H9 (cell line): ENCODE measurements at places on chromosomes 12 and 14. TPM values are rescaled to one million over a fixed set of nuclear protein-coding genes. Genes with fewer than 3 reads are reported as not detected.

- peaks cover 55% of the 10 kb centered on the region for H3K27me3 ChIP-seq
- H3K4me1 ChIP-seq, result no peaks in the 10 kb centered on the region; the same call in 1 of the 2 replicates
- no peaks in the 10 kb centered on the region for H3K36me3 ChIP-seq
- H3K27ac ChIP-seq, result no peak overlapping the region
- no peak for DNase-seq
- H3K4me3 ChIP-seq, result no peak overlapping the region; the same call in 2 of the 3 replicates
Observed at GRCh38 chr12:132375747-132376463, 46.5 kb upstream of the GALNT9 start.

GRCh38 chr12:70267550-70267949 lies 24.3 kb downstream of the CNOT2 start:
- H3K4me1 ChIP-seq, result peaks cover 2% of the 10 kb centered on the region; the same call in 1 of the 2 replicates
- no peaks in the 10 kb centered on the region for H3K36me3 ChIP-seq
- DNase-seq, result no peak
- H3K27ac ChIP-seq, result no peak overlapping the region
- no peaks in the 10 kb centered on the region for H3K27me3 ChIP-seq

DNA sequence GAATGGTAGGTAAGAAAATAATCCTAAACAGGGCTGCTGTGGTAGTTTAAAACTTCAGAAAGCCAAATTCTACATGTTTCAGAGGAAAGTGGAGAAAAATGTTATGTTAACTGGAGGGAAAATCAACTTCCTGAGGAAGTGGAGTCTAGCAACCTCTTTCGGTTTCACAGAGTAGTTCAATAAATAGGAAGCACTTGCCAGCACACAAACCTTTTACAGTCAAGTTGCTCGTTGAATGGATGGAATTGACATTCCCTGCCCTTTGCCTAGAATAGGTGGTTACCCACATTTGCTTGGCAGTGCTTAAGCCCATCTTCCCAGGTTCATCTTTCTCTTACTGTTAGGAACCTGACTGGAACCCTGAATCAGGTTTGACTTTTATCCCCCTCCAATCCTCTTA lies 15.9 kb downstream of the ANKRD13A start:
- H3K4me3 ChIP-seq, result no peak overlapping the region; the same call in 2 of the 3 replicates
- no peak overlapping the region for H3K27ac ChIP-seq
- DNase-seq, result no peak
- no peaks in the 10 kb centered on the region for H3K27me3 ChIP-seq

DNA sequence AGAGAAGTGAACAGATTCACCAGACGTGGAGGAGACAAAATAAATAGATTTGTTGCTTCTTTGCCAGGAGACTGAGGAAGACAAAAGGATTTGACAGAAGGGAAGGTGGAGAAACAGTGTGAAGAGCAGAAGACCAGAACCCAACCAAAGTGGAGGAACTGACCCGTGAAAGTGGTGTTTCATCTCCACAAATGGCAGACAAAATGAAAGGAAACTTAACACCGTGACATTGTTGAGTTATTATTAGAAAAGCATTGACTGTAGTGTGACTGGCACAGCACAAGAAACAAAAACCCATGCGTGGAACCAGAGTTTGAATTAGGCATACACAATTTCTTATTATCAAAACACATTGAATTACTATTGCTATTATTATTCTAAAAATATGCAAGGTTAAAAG lies 518.1 kb downstream of the TMEM121 start:
- no peak overlapping the region for H3K27ac ChIP-seq
- peaks cover 5% of the 10 kb centered on the region for H3K36me3 ChIP-seq

DNA sequence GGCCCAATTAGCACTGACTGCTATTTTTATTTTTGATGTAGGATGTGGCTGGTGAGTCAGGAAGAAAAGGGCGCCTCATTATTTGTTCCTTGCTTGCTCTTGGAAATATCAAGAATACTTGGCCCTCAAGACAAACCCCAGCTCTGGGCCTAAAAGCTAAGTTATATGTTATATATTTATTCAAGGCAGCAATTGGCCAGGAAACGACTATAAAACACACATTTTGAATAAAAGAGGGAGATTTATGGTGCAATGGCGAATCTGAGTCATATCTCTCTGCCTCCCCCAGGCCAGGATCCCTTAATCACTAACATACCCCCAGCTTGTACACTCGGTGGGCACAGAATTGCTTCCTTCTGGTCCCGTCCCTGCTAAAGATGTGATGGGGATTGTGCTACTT lies 63.3 kb downstream of the TBX5 start:
- DNase-seq, result no peak
- peaks cover 6% of the 10 kb centered on the region; the same call in 1 of the 2 replicates for H3K4me1 ChIP-seq
- H3K36me3 ChIP-seq, result peaks cover 5% of the 10 kb centered on the region; the same call in 1 of the 2 replicates
- no peak overlapping the region for H3K27ac ChIP-seq
- H3K4me3 ChIP-seq, result no peak overlapping the region
- no peaks in the 10 kb centered on the region for H3K27me3 ChIP-seq

DNA sequence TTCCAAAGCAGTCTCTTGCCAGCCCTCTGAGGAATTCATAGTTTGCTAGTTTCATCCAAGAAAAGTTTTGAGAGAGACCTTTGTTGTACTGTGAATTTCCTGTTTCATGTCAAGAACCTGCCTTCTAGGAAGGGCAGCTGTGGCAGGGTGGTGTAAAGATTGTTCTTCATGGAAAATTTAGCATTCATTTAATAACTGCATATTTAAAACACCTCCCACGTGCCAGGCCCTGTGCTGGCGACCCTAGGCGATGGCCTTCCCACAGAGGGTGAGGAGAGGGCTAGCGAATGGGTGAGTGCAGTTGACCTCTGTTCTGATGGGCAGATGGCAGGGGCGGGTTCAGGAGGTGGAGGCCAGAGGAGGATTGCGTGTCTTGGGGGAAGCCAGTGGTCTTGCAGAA lies 43.2 kb downstream of the MLXIP start:
- H3K4me3 ChIP-seq, result no peak overlapping the region
- no peak overlapping the region for H3K27ac ChIP-seq
- no peak for DNase-seq

- no peak overlapping the region for H3K27ac ChIP-seq
- H3K4me1 ChIP-seq, result no peaks in the 10 kb centered on the region
- H3K27me3 ChIP-seq, result no peaks in the 10 kb centered on the region
- no peak overlapping the region for H3K4me3 ChIP-seq
- DNase-seq, result no peak
Observed at GRCh38 chr12:78120306-78120705, 289.6 kb downstream of the NAV3 start.

DNA sequence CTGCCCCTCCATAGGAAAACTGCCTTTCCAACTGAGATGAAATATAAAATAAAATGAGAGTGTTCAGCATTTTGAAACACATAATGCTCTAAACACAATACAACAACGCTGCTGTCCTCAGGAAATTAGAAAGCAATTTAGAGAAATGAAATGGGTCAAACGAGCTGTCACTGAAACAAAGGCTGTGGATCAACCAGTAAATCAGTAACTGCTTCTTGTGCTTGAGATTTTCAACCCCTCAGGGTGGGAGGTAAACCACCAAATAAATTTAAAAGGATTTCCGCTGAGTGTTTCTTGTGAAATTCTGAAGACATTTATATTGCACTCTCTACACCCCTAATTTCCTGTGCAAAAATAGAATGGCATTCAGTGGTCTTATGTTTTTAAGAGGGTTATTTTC lies 657.1 kb upstream of the SEL1L start:
- no peaks in the 10 kb centered on the region for H3K27me3 ChIP-seq
- H3K4me3 ChIP-seq, result no peak overlapping the region
- H3K4me1 ChIP-seq, result no peaks in the 10 kb centered on the region
- H3K36me3 ChIP-seq, result no peaks in the 10 kb centered on the region; the same call in 2 of the 3 replicates
- no peak for DNase-seq

DNA sequence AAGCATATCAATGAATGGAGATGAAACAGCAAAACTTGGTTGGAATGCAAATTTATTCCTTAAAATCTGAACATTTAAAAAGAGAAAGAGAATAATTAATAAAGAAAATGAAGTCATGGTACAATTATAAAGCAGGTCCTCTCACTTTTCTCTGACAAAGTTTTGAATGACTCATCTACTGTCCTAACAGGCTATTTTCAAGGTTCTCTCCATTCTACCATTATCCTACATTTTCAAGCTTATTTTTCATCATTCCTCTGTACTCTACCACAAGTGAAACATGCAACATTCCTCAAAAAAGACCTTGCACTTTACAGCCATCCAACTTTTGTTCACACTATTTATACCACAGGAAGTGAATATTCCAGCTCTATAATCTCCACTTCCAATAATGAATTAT lies 36.9 kb upstream of the AP4S1 start:
- no peaks in the 10 kb centered on the region for H3K36me3 ChIP-seq
- H3K4me1 ChIP-seq, result no peaks in the 10 kb centered on the region; the same call in 1 of the 2 replicates
- H3K27ac ChIP-seq, result no peak overlapping the region

DNA sequence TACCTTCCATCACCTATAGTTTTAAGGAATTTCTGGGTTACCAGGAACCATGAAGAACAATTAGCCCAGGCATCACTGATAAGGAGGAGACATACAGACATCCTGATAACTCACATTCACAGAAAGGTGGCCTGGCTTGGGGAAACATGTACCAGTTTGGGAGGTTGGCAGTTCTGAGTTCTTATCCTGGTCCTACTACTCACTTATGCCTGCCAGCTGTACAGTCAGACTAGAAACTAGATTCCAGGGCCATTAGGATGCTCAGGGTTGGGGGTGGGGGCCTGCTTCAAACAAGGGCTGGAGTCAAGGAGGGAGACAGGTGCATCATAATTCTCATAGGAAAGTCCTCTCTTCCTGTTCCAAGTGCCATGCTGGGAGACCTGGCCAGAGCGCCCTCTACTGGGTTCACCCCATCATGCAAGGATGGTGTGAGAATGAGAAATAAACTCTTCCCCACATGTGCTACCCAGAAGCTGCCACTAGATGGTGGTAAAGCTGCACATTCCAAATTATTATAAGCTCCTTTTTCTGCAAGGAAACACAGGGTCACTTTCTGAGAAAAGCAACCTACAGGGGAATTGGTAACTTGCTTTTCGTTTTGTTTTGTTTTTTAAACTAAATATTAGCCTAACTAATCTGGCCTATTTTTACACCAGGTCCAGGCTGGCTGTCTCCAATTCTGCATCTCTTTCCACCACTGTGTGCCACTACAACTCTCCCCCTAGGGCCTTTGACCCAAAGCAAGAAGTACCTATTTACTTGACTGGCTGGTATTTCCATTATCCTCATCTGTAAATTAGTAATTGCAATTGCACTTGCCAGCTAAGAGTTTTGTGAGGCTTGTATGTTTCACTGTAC lies 14.5 kb downstream of the OAS2 start:
- DNase-seq, result peak; percentile 80
- no peaks in the 10 kb centered on the region for H3K4me1 ChIP-seq
- H3K27ac ChIP-seq, result no peak overlapping the region
- peaks cover 5% of the 10 kb centered on the region; the same call in 1 of the 2 replicates for H3K36me3 ChIP-seq

DNA sequence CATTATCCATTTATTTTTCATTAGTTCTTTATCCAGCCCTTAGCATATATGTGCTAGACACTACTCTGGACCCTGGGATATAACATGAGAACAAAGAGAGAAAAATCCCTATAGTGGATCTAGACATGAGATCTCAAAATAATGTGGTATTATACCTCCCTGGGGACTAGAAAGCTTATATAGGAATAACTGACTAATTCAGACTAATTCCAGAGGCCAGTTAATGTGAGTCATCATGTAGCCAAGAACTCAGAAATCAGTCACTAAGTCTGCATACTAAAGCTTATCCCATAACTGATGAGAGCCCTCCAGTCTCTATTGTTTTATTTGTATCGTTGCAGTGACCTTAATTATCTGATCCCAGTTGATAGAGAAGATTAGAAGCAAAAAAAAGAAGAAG lies 267.1 kb upstream of the RGS6 start:
- H3K4me1 ChIP-seq, result peaks cover 3% of the 10 kb centered on the region; the same call in 1 of the 2 replicates
- H3K36me3 ChIP-seq, result no peaks in the 10 kb centered on the region; the same call in 2 of the 3 replicates
- H3K27ac ChIP-seq, result no peak overlapping the region
- no peak for DNase-seq

DNA sequence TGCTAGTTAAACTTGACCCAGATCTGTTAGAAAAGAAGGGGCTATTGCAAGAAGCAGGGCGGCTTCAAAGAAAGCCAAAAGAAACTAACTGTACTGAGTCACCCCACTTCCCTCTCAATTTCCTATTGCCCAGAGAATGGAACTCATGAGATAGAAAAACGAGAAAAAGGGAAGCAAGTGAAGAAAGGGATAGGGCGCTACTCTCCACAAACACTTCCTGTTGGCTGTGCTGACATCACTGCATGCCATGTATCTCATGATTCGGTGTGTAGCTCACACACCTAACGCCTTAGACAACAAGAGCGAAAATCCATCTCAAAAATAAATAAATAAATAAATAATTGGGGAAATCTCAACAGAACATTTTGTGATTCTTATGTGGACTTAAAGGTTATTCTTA lies 13.0 kb upstream of the P2RX4 start:
- H3K27ac ChIP-seq, result no peak overlapping the region
- H3K4me1 ChIP-seq, result no peaks in the 10 kb centered on the region
- no peaks in the 10 kb centered on the region for H3K27me3 ChIP-seq
- no peak overlapping the region for H3K4me3 ChIP-seq
- DNase-seq, result no peak

DNA sequence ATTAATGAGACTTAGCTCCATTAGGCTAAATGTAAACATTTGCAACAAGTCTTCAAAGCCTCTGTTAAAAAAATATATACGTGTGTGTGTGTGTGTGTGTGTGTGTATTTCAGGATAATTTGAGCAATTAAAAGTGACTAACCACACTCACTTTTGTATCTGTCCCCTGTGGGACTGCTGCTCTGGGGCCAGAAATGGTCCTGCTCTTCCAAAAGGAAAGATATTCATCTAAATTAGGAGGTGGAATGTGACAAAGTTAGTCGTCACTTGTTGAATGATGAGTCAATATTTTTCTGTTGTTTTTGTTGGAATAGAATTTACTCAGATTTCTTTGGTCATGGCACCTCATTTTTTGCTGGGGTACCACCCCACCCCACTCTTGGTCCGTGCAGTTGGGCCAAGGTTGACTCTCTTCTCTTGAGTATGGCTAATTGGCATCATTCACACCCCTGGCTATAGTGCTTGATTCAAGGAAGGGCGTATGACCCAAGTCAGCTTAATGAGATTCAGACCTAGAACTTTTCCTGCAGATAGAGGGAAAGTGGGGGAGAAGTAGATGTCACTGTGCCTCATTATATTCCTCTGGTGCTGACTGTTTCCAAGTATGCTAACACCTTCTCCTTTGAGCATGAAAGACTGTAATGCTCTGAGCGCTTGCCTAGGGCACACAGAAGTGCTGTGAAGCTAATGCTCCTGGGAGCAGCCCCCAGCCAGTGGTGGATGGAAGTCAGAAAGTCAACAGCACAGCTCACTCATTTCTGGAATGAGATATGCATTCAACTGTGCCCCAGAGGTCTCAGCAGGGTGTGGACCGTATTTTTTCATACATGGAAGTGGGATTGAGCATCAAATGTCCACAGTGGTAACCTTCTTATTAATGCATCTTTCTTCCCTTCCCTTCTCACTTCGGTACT lies 577.0 kb upstream of the TBX3 start:
- H3K27me3 ChIP-seq, result no peaks in the 10 kb centered on the region
- DNase-seq, result no peak
- H3K4me3 ChIP-seq, result no peak overlapping the region

GRCh38 chr14:33930439-33930838 lies 20.4 kb downstream of the EGLN3 start:
- no peak overlapping the region for H3K4me3 ChIP-seq
- DNase-seq, result no peak
- H3K36me3 ChIP-seq, result peaks cover 44% of the 10 kb centered on the region
- no peaks in the 10 kb centered on the region for H3K27me3 ChIP-seq
- H3K27ac ChIP-seq, result no peak overlapping the region
- peaks cover 9% of the 10 kb centered on the region; the same call in 1 of the 2 replicates for H3K4me1 ChIP-seq

The PPFIA2 gene
- total RNA-seq, result 0.39 and 1.3 TPM in 2 replicates

The PRICKLE1 gene
- total RNA-seq, result 20.0 and 20.5 TPM in 2 replicates

The TMEM132C gene
- 0.22 and 0.24 TPM in 2 replicates for total RNA-seq

The RHOJ gene
- not detected in 2 replicates for total RNA-seq

The BHLHE41 gene
- total RNA-seq, result 0.33 and 0.90 TPM in 2 replicates

The FSCB gene
- not detected in 2 replicates for total RNA-seq

The RNASE4 gene
- not detected in 2 replicates for total RNA-seq

The IGF1 gene
- not detected in 2 replicates for total RNA-seq

The WDHD1 gene
- 83.5 and 93.7 TPM in 2 replicates for total RNA-seq

The SLC48A1 gene
- 10.6 TPM in 2 replicates for total RNA-seq

The LUM gene
- not detected in 2 replicates for total RNA-seq

The LBHD2 gene
- total RNA-seq, result not detected in 2 replicates
